ENCODE measurements at places on chromosomes 6 and 20. TPM values are rescaled to one million over a fixed set of nuclear protein-coding genes. Genes with fewer than 3 reads are reported as not detected.

Gene ASIP
- total RNA-seq: not detected

Gene PRDM13
- total RNA-seq: not detected

Gene KHDC1L
- total RNA-seq: not detected

Gene NRM
- 2.6 TPM for total RNA-seq

Gene CASP8AP2
- 9.9 TPM for total RNA-seq

Gene RSPH4A
- total RNA-seq: 2.6 TPM

Gene KAT14
- total RNA-seq: 7.9 TPM

Gene CST8
- total RNA-seq: not detected

Gene SPEF1
- 1.3 TPM for total RNA-seq

Gene DEF6
- total RNA-seq: 23.3 TPM

Gene METTL24
- 4.0 TPM for total RNA-seq

Gene BPIFB2
- not detected for total RNA-seq

Gene PDYN
- total RNA-seq: not detected

Gene SRMS
- total RNA-seq: not detected

Gene TMEM170B
- 3.6 TPM for total RNA-seq

Gene C20orf141
- total RNA-seq: not detected

Gene CABLES2
- total RNA-seq: 2.6 TPM

Gene GSTA3
- not detected for total RNA-seq

Gene MEP1A
- total RNA-seq: not detected

Gene ATP6V1G2
- not detected for total RNA-seq

Gene MUCL3
- 0.52 TPM for total RNA-seq

Gene NUP43
- total RNA-seq: 8.6 TPM
